DMS53 (cell line): ENCODE measurements at places on chromosomes 13 and 19.

DNA sequence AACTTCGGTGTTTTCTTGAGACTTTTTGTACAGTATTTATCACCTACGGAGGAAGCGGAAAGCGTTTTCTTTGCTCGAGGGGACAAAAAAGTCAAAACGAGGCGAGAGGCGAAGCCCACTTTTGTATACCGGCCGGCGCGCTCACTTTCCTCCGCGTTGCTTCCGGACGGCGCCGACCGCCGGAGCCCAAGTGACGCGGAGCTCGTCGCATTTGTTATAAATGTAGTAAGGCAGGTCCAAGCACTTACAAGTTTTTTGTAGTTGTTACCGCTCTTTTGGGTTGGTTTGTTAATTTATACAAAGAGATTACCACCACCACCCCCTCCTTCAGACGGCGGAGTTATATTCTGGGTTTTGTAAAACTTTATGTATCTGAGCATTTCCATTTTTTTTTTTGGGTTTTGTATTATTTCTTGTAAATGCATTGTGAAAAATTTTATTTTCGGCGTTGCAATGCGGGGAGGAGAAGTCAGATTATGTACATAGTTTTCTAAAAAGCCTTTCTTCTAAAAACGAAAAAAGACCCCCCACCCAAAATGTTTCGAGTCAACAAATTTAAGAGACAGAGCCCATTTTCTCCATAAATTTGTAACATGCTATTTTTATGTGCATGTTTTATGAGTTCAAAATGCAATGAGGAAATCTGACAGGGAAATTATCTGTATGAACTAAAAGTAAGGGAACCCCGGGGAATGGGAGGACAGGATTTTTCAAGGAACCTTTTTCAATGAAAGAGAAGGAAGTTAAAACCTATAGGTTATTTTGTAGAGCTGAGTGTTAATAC, 2.3 kb downstream of the SOX1 start:
- no peak for DNase-seq

DNA sequence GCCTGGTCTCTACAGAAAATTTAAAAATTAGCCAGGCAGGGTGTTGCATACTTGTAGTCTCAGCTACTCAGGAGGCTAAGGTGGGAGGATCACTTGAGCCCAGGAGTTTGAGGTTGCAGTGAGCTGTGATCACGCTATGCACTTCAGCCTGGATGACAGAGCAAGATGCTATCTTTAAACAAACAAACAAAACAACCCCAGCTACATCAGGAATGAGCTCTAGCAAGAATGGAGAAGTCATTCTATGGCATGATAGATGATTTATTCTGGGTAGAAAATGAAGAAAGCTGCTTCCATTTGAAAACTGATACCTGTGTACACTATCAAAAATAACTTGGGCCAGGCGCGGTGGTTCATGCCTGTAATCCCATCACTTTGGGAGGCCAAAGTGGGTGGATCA, 15.8 kb upstream of the SHISA2 start:
- DNase-seq, result no peak

GRCh38 chr13:60620611-60621395, 223.8 kb downstream of the TDRD3 start:
- DNase-seq, result no peak

- no peak for DNase-seq
These were observed 637.8 kb upstream of the KLF12 start for GRCh38 chr13:74771964-74772363.

DNA sequence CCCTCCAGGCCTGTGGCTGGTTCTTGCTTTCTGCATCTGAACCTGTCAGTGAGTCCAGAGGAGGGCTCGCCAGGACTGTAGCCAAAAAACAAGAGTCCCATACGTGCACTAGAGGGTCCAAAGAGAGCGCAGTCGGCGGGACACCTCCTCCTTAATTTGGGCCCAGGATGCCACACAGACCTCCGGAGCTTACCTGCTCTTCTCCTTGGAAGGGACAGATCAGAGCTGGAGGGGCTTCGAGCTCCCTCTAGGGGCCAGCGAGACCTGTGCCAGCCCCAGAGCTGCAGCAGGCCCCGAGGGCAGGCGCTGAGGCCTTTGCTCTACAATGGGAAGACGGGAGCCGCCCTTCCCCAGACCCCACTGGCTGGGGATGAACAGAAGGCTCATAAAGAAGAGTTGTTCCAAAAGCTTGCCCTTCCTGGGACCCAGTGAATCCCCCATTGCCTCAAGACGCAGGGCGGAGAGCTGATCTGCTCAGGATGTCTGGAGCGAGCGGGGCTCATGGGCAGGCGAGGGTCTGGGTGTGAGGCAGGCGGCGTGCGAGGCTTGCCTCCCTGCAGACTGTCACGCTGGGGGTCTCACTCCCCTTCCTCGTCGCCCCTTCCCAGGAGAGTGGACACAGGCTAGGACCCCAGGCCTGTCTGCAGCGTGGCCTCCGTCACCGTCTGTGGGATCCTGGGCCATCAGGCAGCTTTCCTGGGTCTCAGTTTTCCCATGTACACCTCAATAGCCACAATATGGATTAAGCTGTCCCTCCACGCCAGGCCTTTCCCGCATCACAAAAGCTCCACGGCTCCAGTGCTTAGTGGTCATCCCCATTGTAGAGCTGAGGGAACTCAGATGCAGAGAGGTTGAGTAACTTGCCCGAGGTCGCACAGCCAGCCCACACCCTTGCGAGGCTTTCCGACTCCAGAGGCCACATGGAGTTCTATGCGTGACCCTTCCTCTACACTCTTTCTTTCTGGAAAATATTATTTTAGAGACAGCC, 46.9 kb upstream of the VSTM2B start:
- peak; percentile 19 for DNase-seq

GRCh38 chr13:51523082-51523518, 61.2 kb upstream of the WDFY2 start:
- no peak for DNase-seq

GRCh38 chr13:44352671-44353070, 21.0 kb upstream of the SERP2 start:
- no peak for DNase-seq

DNA sequence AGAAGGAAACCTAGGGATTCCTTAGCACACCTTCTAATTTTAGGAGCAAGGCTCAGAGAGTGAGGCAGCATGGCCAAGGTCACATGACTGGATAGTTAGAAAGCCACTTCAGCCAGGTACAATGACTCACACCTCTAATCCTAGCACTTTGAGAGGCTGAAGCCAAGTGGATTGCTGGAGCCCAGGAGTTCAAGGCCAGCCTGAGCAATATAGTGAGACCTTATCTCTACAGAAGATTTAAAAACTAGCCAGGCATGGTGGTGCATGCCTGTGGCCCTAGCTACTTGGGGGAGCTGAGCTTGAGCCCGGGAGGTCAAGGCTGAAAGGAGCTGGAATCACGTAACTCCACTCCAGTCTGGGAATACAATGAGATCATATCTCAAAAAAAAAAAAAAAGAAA, 69.2 kb downstream of the TEX26 start:
- peak; percentile 48 for DNase-seq

- DNase-seq, result peak; percentile 92
These were observed at the start of gene CPT1C for GRCh38 chr19:49690656-49691242. Gene CPT1C, plus strand, starts transcription at chr19:49691116. Its CDS starts 1,137 bp downstream, at chr19:49692253.

GRCh38 chr13:48741377-48741776, 87.6 kb downstream of the CYSLTR2 start:
- DNase-seq, result no peak

GRCh38 chr13:67515895-67516294, 285.8 kb upstream of the PCDH9 start:
- DNase-seq, result peak; percentile 71

DNA sequence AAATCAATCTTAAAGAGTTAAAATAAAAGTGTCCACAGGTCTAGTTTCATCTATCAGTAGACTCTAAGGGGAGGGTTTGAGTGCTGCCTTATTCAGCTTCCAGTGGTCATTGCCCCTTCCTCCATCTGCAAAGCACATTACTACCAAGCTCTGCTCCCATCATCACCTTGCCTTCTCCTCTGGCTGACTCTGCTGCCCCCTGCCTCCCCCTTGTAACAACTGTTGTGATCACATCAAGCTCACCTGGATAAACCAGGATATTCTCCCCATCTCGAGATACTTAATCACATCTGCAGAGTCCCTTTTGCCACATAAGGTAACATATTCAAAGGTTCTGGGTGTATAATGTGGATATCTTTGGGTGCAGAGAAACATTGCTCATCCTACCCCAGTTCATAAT, 43.3 kb upstream of the GPC6 start:
- DNase-seq, result peak; percentile 0

DNA sequence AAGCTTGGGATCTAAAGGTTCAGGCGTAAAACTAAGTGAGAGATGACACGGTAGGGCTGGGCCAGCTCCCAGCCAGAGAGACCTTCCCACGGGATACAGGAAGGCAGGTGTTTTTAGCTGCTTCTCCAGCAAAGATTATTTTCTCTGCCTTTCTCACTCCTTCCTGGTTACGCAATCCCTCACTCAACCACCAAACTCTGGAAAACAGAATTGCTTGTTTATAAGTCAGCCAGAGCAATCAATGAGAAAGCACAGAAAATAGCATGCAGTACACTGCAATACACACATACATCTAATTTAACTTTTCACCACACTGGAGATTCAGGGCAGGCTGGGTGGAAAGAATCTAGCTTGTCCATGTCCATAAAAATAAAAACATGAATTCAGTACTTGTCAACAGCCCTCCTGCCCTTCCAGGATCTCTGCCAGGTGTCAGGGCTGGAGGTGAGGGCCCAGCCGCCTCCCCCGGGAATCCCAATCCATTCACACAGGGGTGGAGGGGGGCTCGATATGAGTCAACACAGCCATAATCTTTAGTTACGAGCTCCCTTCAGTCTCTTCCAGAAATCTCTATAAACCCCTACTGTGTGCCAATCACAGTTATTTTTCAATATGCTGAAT, 12.2 kb downstream of the RHPN2 start:
- peak; percentile 63 for DNase-seq

- no peak for DNase-seq
These were observed 7.6 kb downstream of the PLIN4 start for GRCh38 chr19:4510435-4511255.

GRCh38 chr13:75530549-75530961, 7.1 kb downstream of the COMMD6 start:
- DNase-seq, result no peak

DNA sequence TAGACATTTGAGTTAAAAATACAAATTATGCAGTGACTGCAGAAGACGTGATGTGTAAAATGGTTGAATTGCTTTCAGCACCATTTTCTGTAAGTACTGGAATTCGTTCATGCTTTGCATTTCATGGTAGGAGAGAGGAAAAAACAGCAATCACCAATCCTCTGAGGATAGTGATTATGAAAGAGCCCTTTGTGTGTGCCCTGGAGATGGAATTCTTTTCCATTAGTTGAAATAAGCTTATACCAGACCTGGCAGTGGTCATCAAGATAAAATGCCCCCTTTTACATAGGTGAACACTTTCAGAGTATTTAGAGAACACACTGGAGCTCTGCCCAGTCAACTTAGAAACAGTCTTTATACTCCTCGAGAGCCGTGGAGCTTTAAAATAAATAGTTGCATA, 1.7 kb downstream of the CNMD start:
- DNase-seq, result no peak
